ENCODE measurements at places on chromosomes 12 and 14.

DNA sequence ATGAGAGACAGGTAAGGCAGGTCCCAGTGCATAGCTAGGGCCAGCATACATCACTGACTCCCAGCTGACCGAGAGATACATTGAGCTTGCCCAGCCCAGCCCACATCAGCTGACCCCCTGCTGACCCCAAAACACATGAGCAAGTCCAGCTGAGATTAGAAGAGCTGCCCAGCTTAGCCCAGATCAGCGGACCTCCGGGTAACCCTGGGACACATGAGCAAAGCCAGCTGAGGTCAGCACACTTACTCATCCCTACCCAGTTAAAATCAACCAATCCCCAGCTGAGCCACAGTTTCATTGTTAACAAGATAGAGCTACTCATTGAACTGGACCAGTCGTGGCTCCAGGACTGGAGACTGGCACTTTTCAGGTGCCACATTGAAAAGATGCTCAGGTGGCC is 21.8 kb upstream of the FBXO34 start:
- DNase-seq: no peak

- no peak for DNase-seq
These were observed 260.8 kb upstream of the TBX3 start for GRCh38 chr12:114944736-114945135.

DNA sequence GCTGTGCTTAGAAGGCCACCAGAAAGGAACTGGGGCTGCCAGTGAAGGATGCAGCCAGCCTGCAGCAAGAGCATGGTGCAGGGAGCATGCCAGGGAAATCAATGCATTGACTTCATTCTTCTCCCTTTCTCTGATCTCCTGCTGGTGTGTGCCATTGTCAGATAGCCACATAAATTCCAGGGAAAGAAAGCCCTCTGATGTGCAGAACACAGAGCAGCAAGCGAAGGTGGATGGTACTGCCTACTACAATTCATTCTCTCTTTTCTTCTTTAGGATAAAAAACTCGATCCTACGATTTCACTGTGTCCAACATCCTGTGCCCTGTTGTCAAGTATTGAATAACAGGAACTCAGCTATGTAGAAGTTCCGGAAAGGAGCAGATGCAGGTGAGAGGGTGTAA is 446.7 kb upstream of the TMEM132C start:
- no peak for DNase-seq

- DNase-seq: no peak
These were observed 11.7 kb downstream of the EPS8 start for GRCh38 chr12:15777355-15778012.

- no peak for DNase-seq
These were observed 156.5 kb downstream of the PAWR start for GRCh38 chr12:79534029-79534867.

GRCh38 chr12:48447755-48448154 is 24.6 kb upstream of the ANP32D start:
- DNase-seq: no peak
